Activated T-helper 9 cell treated with anti-CD3 and anti-CD28 coated beads, Interleukin-2, amount 50 U/mL, for 16 hours (primary cell): ENCODE measurements at places on chromosomes 4 and X.

DNA sequence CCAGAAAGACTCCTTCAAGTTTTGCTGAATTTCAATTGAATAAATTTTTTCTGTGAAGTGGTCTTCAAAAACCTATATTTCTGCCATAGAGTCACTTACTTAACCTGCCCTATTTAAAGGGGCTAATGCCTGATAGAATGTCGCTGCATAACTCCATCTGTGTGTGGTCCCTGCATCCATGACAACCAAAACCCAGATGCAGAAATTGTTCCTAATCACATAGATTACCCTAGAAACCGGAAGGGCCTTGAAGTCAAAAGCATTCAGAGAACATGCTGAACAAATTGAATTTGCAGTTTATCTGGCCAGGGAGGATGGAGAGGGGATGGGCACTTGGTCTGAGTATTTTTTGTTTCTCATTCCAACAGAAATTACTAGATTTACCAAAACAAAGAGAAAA, 1.5 kb upstream of the PARM1 start:
- no peak for DNase-seq

- no peak for DNase-seq
Measured at GRCh38 chr4:83362492-83363329, 28.1 kb upstream of the HPSE start.

- no peak for DNase-seq
Measured at GRCh38 chr4:107757864-107758476, 37.9 kb upstream of the PAPSS1 start.

DNA sequence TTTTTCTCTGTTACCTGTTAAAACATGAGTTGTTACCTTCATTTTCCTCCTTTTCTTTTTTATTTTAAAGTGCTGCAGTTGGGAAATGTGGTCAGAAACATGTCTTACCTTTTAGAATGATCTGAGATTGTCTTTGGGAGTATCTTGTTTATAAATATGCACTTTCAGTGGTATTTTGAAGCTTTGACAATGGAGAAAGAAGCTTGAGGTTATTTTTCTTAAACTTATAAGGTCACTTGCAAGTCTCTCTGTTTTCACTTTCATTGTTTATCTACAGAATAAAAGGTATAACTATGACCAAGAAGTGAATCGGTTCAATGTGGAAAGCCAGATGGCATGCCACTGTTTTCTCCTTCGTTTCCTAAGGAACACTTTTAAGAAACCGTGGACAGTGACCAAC, 167.5 kb upstream of the SLC7A11 start:
- no peak for DNase-seq

DNA sequence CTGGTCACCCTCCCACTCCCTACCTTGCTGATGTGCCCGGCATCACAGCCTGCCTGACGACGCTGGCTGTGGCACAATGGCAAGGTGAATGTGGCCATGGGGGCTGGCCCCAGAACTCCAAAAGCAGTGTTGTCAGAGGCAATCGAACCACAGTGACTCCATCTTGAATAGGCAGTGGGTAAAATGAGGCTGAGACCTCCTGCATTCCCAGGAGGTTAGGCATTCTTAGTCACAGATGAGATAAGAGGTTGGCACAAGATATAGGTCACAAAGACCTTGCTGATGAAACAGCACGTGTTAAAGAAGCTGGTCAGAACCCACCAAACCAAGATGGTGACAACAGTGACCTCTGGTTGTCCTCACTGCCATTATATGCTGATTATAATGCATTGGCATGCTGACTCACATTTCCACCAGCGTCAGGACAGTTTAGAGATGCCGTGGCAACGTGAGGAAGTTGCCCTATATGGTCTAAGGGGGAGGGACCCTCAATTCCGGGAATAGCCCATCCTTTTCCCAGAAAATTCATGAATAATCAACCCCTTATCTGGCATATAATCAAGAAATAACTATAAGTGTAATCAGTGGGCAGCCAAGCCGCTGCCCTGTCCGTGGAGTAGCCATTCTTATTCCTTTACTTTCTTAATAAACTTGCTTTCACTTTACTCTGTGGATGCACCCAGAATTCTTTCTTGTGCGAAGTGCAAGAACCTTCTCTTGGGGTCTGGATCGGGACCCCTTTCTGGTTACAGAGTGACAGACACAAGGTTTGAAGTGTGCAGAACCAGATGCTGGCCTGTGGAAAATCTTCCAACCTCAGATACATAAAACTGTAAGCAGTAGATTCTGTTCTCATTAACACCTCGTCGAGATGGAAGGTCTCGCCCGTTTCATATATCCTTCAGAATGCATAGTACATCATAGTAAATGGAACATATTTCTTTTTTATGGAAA, 26.8 kb upstream of the CLDN24 start:
- DNase-seq: peak; percentile 9

DNA sequence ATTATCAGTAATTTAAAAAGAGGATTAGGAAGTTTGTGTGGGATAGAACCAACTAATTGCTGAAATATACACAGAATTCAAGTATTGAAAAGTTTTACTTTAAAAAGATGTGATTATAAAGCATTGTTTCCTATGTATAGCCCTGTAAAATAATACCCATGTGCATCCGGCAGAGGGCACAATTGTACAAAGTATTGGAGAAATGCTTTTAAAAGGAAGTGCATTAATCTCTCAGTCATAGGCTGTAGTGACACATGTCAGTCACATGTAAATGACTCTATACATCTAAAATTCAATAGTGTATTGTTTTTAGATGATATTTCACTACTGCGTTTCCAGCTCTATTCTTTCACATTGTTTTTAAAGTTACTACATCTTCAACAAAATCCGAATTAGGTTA, 9.7 kb upstream of the GEMIN8 start:
- DNase-seq: peak; percentile 34

DNA sequence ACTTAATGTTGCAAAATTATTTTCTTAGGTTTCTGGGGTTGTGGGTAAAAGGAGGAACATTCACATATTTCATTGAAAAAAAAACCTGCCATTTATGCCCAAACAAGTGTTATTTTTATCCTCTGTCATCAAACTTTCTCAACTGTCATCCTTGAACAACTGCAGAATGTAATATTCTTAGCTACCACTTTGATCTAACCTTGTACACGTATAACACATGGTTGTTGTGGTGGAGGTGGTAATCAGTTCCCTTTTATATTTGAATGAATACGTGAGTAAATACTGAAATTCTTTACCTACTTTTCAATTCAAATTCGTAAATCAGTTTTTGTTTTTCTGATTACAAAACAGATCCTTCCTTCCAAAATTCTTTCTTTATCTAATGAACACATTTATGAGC, 3.8 kb upstream of the AMMECR1 start:
- DNase-seq: no peak

DNA sequence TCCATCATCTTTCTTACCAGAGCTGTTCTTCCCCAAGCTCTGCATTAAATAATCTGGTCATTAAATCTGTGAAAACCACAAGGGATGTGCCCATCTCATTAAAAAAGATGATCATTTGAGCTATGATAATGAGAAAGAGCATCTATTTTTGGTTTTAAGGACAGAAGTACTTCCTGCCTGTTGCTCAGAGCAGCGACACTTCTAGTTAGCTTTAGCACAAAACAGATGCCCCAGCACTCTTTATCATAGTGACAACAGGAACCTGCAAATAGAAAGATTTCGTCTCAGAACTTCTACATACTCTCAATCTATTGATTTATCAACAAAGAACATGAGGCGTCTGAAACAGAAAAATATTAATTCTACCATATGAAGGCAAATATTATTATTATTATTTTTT, 140.1 kb downstream of the APBB2 start:
- DNase-seq: no peak

DNA sequence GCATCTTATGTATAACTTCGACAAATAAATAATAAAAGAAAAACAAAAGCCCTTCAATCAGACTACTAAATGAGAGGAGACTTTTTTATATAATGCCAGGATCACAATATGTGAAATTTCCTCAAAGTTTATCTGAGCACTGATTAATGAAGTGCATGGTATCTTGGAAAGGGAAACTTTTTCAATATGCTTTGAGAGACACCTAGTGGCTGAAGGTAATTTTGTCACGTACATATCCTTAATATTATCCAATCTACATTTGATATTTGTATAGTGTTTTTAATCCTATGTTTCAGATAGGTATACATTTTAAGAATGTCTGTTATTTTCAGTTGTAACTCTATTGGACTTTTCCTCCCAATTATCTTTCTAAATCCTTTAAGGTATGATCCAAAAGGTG, 146.8 kb downstream of the KLHL4 start:
- no peak for DNase-seq
